ENCODE measurements at places on chromosomes 5 and 9.

DNA sequence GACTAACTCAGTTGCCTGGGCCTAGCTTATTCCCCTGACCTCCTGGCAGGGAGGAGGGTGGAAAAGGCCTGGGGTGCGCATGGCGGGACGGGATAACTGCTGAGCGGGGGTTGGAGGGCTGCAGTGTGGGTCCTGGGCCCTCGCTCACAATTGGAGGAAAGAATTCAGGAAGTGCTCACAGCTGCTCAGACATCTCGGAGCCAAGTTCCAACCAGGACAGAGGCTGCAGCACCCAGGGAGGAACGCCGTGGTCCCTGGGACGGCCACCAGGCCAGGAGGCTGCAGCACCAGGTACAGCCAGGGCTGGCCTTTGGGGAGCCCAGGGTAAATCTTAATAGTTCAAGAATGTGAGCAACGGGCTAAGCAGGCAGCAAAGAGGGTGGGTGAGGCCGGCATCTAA is at the start of gene SPAAR:
Gene SPAAR (plus strand): TSS at position 217 of the 400 bp plus-strand sequence. CDS start 974 bp downstream, outside the sequence.
- DNase-seq, result no peak

GRCh38 chr9:88403340-88403739 is 15.1 kb downstream of the SPIN1 start:
- DNase-seq, result no peak

DNA sequence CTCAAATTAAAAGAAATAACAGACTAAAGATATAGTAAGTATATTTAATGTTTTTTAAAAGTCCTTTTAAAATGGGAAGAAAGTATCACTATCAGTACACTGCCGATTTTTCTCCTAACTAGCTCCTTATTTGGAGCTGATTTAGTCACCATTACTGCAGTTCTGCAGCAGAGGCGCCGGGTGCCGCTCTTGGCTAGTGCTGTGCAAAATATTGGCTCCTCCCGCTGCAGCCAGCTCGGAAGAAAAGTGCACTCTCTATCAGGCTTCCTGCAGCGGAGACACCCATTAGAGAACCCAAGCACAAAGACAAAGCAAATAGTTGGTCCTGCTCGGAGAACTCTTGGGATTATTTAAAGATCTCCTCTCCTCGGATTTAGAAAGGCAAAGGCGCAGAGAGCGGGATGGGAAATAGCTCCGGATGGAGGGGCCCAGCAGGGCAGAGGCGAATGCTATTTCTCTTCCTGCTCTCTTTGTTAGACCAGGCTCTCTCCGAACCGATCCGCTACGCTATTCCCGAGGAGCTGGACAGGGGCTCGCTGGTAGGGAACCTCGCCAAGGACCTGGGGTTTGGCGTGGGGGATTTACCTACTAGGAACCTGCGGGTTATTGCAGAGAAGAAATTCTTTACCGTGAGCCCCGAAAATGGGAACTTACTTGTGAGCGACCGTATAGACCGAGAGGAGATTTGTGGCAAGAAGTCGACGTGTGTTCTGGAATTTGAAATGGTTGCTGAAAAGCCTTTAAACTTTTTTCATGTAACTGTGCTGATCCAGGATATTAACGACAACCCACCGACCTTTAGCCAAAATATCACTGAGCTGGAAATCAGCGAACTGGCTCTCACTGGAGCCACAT is at the start of gene PCDHGB3:
Gene PCDHGB3 (plus strand): TSS at position 249 of the 855 bp plus-strand sequence. CDS start 153 bp downstream, at position 402.
- peak; percentile 77 for DNase-seq

DNA sequence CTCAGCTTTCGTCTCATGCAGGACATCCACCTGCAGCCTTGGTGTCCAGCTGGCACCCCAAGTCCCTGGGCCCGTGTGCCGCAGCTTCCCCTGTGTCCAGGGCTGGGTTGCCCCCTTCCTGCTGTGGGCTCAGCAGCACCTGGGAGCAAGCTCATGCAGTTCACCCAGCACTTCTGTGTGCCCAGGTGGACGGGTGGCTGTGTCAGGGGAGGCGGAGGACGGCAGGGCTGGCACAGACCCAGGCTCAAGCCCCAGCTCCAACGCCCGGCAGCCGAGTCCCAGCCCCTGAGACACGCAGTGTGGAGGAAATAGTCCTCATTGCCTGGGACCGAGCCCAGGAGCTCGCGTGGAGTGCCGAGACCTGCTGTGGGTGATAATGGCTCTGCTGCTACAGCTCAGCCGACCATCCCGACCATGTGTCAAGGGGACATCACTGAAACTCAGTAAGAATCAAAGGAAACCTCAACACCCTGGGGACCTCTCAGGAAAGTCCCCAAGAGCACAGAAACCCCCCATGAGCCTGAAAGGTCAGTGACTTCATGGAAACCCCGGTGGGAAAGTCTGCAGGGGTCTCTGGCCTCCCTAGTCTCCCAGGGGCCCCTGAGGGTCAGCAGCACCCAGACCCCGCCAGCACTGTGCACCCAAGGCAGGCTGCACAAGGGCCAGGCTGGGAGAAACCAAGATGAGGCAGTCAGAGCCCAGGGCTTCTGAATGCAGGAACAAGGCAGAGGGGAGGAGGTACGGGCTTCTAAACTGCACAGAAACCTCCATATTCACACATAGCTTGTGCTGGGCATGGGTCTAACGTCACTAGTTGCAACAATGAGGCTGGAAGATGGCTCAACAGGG is 38.8 kb downstream of the LPCAT1 start:
- DNase-seq, result no peak

- no peak for DNase-seq
Observed at GRCh38 chr9:90287567-90288274, 354.9 kb downstream of the DIRAS2 start.

Data from HCEC 1CT (cell line).